Stimulated activated CD4-positive, alpha-beta T cell treated with anti-CD3 and anti-CD28 coated beads, Interleukin-4, amount 100 ng/mL, for 48 hours (primary cell): ENCODE measurements at places on chromosomes 4 and X.
A peak's percentile ranks its signal among the peaks of the same experiment; 100 is the strongest.

DNA sequence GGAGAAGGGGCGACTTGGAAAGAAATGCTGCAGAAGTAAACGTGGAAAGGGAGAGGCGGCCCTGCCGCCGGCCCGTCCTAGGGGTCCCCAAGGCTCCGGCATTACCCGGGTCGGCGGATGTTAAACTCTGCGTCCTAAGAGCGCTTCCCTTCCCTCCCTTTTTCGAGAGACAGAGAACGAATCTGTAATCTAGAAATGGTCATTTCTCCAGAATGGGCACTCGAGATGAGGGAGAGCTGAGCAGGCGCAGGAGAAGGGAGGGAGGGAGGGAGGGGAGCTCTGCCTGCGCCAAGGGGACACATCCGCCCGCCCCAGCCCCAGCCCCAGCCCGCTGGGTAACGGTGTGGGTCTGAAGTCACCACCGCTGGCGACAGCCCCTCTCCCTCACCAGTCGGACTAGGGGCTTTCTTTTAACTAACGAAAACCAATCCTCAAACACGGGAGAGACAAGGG is 1.7 kb downstream of the HCFC1 start:
- no peak for DNase-seq

GRCh38 chrX:40153345-40154249 is 55.8 kb upstream of the BCOR start:
- peak; percentile 58 for DNase-seq

DNA sequence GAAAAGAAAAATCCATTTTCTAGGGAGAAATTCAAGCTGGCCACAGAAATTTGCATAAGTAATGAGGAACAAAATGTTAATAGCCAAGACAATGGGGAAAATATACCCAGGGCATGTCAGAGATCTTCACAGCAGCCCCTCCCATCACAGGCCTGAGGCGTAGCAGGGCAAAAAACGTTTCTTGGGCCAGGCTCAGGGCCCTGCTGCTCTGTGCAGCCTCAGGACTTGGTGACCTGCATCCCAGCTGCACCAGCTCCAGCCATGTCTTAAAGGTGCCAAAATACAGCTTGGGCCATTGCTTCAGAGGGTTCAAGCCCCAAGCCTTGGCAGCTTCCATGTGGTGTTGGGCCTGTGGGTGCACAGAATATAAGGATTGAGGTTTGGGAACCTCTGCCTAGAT is 32.1 kb upstream of the TMPRSS11B start:
- no peak for DNase-seq

DNA sequence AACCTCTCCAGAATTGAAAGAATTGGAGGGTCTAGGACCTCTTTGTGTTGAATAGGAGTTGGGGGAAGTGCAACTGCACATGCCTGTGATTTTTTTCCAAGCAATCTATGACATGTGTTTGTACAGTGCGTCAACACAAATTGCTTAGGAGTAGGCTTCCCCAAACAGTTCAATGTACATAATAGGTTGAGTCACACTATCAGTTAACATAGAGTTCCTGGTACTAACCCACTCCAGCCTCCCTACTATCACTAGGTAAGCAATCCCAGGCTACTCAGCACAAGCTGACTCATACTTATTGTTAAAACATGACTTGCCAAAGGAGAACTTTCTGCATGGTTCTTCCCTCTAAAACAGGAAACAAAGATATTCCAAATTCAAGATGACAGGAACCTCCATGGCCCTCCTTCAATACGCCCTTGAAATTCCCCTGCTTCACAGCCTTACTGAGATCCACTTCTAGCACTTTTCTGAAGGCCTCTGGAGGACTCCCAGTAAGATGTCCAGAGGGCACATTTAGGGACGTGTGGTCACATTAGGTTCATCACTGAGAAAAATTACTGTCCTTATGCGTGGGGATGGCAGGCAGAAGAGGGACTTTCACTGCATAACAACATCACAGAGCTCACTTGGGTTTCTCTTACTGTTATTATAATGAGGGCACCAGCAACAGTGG is 8.4 kb upstream of the VSIG1 start:
- no peak for DNase-seq

GRCh38 chr4:1196421-1197183 is 24.2 kb upstream of the SPON2 start:
- DNase-seq, result no peak

DNA sequence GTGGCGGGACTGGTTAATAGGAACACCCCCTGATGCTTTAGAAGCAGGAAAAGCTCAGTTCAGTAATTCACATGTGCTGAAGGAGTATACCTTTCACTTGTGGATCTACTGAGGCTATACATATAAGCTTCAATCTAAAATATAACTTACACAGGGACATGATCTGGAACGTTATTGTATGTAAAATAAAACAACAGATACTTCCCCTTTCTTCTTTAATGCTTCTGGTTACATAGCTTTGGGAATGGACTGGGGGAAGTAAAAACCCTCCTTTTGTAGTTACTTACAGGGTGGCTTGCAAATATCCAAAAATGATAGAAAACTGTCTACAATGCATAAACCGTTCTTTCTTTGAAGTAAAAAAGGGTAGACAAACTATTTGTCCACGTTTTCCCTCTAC is 1.9 kb downstream of the FGG start:
- no peak for DNase-seq

DNA sequence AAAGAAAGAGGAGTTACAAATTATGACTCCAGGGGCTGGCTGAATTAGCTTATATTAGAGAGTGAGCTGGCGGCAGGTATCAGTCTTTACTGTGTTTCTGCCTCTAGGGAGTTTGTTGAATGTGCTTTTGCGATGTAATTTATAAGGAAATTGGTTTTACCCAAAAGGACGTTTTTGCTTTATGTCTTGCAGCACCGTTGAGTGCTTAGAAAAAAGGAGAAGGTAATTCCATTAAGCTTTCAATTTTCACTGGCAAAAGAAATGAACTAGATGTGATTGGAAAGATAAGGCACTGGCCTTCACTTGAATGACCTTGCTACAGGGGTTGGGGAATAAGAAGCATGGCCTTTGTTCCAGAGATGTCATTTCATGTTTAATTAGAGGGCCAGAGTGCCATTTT is 74.9 kb upstream of the CBR4 start:
- no peak for DNase-seq

- no peak for DNase-seq
These were observed 28.6 kb downstream of the TBC1D14 start for GRCh38 chr4:6938237-6938636.

DNA sequence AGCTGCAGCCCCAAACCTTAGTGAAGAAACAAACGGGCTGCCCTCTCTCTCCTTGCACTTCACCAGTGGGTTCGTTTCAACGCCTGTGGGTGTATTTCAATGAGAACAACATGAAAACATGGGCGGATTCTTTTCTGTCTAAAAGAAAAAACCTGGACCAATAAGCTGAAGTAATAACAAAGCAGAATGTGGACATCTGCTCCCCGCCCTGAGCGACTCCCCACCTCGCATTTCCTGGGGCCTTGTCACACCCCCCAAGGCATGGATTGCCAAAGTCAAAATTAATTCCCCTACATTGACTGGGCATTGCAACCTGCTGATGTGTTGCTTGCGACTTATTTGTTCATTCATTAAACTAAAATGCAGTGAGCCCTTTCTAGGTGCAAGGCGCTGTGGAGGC is 142.9 kb downstream of the BCOR start:
- DNase-seq, result no peak

GRCh38 chrX:49165901-49166881 is 3.6 kb downstream of the MAGIX start:
- peak; percentile 70 for DNase-seq

DNA sequence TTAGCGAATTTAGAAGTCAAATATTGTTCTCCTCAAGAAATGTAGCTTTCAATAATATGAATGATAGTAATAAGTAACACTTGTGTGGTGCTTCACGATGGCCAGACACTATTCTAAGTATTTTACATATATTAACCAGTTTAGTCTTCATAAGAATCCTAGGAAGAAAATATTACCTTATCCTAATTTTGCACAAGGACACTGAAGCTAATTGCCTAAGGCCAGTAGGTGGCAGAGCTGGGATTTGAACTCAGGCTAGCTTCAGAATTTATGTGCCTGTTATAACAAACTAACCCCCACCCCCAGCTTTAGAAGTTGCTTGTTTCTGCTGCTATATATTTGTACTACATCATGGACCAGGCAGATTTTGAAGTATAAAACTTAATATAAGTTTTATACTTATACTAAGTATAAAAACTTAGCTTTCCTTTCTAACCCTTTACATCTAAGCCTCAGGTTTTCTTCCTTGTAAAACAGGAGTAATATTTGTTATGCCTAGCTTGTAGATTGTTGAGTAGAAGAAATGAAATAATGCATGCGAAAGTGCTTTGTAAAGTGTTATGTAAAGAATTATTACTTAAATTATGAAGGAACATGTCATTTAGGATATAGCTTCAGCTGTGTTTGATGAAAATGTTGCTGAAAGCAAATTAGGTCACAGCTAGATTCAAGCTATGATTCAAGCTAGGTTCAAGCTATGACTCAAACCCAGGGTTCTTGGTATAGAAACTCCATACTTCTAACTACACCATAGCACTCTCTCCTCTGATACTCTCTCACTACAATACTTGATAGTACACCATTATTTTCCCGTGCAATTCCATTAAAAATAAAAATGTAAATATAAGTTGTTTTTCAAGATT is 4.2 kb upstream of the CDS1 start:
- DNase-seq, result no peak

DNA sequence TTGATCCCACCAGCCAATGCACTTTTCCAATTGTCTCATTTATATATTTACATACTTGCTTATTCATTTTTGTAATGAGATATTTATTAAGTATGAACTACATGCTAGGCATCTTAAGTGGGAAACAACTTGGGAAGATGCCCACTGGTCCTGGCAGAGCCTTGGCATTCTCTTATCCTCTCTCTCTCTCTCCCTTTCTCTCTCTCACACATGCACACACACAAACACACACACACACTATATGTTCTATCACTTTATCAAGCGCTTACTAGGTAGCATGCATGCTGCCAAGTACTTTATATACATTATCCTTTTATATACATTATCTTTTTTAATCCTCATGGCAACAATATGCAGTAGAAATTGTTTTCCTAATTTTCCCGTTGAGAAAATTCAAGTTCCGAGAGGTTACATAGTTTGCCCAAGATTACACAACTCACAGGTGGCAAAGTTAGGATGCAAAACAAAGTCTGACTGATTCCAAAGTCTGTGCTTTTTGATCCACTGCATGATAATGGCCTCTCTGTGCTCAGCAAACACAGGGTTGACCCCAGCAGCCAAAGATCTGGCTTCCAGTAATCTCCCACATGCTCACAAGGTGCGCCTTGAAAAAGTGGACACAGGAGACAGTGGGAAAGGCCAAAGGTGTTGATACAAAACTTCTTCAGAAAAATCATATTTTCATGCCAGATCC is 173.1 kb upstream of the KLF3 start:
- no peak for DNase-seq

GRCh38 chrX:65528705-65529340 is 5.8 kb downstream of the LAS1L start:
- DNase-seq, result peak; percentile 35

DNA sequence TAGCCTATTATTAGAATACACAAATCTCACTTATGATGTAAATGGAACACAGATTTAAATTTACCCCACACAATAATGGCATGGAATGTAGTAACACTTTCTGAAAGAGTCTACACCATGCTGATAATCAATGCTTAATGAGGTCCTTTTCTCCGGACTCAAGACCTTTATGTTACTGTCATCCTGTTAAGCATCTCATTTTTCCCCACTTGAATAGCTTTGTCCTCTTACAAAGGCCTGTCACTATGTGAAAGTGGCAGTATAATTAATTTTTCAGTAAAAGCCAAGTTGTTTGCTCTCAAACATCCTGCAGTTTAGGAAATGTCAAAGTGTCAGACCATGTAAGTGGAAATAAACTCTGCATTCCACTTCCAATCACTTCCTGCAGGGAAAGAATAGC is 96.4 kb downstream of the GPC3 start:
- no peak for DNase-seq

- DNase-seq, result no peak
These were observed 16.9 kb upstream of the HPRT1 start for GRCh38 chrX:134443020-134443419.

DNA sequence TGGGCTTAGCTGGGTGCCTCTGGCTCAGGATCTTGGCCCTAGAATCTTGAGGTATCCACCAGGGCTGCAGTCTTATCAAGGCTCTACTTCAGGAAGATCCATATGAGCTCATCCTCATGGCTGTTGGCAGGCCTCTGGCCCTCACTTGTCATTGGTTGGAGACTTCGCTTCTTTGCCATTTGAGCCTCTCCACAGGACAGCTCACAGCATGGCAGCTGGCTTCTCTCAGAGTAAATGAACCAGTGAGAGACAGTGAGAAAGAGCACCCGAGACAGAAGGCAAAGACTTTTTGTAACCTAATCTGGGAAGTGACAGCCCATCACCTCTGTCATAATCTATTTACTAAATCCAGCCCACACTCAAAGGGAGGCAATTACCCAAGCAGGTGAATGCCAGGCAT is 236.8 kb downstream of the GPAT3 start:
- DNase-seq, result no peak

DNA sequence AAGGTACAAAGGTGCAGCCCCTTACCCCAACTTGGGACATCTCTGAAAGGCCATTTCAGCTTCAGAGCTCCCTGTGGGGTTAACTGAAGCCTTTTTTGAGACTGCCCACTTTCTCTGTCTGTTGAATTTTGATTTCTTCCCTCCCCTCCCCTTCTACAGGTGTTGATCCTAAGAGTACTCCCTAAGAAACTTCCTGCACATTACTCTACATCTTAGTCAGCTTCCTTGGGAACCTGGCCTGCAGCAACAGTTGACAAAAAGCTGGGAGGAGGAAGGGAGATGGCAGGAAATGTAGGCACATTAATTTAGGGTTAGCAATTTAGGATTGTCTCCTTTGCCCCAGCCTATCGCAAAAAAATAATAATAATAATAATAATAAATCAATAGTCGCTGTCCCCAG is 1.2 kb upstream of the IDS start:
- DNase-seq, result no peak

DNA sequence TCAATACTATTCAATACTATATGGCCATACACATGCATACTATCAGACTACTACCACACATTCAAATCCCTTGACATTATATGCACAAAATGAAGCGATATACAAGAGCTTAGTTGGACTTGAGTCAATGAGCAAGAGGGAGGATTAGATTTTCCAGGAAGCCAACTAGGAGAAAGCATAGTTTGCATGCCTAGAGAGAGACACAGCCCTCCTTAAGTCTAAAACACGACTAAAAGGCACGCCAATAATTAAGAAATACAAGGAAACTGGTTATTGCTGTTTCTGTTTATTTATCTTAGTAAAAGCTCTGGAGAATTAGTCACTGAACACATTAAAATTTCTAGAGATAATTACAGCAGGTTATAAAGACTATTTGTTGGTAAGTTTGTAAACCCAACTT is 21.8 kb downstream of the MBNL3 start:
- no peak for DNase-seq
